ENCODE measurements at places on chromosomes 7 and 10.

DNA sequence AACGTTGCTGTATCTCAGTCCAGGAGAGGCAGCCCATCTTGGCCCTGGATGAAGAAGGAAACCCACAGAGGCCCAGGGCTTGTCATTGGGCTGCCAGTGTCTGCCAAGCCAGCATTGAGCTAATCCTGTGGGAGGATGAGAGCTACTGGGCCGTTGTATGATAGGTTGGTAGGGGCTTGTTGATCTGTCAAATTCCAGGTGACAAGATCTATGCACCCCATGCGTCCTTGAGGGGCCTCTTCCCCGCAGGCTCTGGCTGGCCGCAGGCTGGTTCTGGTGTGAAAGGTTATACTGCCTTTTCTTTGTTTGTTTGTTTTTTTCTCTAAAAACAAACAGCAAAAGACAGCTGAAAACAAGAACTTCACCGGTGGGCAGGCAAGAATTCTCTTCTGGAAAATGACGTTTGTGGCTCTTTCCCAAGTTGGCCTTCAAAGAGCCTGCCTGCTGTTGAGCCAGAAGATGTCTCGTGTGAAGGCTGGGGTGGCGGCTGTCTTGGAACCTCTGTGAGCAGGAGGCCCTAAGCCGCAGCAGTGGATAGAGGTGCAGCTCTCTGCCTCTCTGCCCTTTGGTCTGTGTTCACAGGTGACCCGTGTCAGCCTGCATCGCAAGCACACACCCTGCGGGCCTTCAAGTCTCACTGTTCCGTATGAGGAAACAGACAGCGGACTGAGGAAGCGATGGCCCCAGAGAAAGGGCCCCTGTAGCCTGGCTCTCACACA is 23.3 kb downstream of the CYP17A1 start:
- DNase-seq = no peak

DNA sequence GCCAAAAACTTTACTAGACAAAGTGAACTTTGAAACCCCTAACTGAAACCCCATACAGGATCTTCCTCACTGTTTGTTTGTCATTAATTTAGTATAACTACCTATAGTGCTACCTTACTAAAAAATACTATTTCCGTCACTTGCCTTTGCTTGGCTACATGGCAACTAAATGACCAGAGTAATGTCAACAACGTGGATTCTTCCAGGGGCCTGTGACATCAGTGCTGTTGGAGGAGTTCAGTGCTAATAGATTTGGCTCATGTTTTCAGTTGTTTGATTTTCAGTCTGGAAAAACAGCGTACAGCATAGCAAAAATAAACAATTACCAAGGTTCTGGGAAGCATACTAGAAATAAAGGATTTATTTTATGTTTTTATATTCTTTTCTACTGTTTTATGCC is 3.0 kb upstream of the ASB15 start:
- no peak for DNase-seq

DNA sequence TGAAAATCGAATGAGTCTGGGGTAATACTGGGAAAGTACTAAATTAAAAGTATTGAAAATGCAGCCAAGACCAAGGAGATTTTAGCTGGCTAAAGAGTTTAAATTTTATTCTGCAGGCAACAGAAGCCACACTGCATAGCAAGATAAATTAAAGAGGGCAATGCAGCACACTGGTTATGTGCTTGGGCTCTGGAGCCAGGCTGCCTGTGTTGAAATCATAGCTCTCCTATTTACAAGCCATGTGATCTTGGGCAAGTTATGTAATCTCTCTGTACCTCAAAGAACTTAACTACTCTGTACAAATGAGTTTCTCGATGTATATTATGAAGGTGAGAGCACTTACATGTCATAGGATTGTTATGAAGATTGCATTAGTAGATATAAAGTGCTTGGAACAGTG is 9.9 kb downstream of the SLC25A13 start:
- DNase-seq = no peak

DNA sequence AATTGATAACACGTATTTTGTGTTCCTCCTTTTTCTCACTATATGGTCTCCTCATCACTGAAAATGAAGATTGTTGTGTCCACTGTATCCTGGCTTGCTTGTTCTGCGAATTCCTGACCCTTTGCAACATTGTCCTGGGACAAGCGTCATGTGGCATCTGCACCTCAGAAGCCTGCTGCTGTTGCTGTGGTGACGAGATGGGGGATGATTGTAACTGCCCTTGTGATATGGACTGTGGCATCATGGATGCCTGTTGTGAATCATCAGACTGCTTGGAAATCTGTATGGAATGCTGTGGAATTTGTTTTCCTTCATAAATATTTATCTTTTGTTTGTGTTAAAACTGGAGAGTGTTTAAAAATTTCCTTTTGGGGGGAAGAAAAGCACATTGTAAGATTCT is 93.7 kb downstream of the MDFIC start:
- no peak for DNase-seq

GRCh38 chr7:159108491-159108890 is 36.2 kb downstream of the VIPR2 start:
- DNase-seq = no peak

DNA sequence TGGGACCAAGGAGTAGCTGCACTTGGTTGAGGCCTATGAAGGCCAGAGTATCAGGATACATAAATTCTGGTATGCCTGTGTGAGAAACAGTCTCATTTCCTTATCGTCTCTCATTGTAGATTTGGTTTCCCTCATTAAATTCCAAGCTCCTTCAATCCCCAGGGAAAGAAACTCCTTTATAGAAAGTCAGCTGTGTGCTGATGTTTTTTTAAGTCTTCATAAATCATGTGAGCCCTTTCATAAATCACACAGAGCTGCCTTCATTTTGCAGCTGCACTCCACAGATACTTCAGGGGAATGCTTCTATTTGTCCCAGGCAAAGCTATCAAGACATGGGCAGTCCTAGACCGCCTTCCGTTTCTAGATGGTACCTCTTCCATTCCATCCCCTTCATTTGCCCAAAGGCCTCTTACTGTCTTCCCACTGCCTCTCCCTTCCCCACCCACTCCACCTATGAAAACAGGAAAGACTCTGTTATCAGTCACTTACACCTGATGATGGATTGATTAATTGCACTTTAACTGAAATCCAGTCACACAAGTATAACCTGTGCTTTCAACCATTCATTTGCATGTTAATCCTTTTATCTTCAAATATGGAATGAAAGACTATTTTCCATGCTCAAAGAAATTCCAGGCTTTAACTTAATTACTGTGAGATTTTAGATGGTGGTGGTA is 290.2 kb downstream of the C7orf25 start:
- no peak for DNase-seq

DNA sequence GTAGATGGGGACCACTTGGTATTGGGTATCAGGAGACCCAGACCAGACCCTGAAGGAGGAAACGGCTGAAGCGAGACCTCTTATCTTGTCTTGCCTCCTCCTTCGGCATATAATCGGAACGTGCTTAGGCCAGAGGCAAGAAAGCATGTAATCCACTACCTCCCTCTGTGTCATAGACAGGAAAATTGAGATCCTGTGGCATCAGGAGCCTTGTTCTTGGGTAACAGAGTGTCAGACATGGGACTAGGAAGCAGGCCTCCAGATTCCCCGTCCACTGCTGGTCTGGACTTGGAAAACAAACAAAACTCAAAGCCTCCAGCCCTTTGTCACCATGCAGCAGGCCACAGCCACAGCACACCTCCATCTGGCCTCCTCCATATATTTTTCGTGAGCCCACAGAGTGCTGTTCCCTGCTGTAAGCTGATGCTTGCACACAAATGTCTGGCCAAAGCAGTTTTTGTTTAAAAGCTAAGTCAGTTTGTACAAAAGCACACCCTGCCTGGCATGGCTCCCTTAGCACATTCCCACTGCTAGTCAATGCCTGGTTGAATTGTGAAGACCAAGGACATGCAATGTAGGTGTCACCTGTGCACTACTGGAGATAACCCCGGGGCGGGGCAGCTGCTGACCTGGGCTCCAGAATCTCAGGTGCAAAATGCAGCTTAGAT is 510.9 kb downstream of the RPS24 start:
- no peak for DNase-seq

DNA sequence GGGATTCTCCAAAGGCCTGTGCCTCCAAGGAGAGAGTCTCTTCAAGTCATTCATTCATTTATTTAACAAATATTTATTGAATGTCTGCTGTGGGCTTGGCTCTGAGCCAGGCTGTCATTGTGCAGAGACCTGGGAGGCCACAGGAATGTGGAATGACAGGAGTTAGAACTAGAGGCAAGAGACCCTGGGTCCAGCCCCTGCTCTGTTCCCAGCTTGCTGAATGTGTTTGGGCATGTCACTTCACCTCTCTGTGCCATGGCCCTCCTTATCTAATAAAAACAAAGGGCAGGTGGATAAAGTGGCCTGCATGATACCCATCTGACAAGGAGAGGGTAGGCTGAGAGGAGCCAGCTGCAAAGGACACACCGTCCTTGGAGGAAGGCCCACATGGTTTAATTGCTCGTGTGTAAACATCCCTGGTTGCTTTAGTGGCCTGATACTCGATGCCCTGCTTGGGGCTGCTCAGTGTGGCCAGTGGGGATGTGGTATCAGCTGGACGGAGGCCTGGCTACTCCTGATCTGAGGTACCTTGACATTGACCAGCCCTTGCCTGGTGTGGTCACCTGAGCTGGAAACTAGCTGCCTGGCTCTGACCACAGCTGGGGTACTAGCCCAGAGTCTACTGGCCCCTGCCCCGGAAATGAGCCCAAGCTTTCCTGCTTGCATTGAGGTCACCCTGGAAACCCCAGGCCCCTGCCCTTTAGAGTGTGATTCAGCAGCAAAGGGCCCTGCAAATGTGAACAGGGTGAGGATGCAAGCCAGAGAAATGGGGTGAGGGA is 116.2 kb downstream of the CDH23 start:
- DNase-seq = no peak

DNA sequence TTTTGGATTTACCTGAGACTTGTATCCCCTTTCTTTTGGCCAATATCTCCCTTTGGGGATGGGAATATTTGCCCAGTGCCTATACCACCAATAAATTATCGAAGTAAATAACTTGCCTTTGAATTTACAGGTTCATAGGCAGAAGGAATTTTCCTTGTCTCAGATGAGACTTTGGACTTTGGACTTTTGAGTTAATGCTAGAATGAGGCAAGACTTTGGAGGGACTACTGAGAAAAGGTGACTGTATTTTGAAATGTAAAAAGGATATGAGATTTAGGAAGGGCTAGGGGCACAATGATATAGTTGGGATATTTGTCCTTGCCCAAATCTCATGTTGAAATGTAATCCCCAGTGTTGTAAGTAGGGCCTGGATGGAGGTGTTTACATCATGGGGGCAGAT is 384.5 kb upstream of the GHITM start:
- no peak for DNase-seq

DNA sequence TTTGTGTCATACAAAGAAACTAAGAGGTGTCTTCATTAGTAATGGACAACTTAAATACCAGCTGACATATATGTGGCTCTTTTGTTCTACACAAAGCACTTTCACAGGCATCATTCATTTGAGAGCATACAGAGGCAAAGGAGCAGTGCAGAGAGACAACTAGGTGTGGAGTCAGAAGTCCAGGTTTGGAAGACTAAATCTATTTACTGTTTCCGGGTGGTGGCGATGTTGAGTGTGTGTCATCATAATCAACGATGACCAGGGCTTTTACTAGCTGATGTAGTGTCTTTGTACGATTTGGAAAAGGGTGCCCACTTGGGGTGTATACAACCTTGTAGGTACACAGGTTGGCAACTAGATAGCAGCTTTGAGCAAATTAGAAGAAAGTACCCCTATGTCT is 195.5 kb upstream of the CCDC6 start:
- no peak for DNase-seq

DNA sequence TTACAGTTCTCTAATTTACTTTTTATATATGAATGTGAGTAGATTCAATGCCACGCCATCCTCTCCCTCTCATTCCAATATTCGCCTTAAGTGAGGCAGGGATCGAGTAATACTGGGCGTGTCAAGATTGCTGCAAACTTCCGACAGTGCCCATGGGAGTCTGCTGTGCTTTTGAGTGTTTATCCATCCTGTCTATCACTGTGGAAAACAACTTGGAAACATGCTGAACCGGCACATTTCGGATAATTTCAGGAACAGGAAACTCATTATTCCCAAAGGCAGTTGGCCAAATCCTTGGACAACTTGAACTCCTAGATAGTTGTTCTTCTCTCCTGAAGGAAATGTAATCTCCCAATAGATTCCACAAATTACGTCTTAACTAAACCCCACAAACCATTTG is 28.5 kb downstream of the PIP4K2A start:
- no peak for DNase-seq

- DNase-seq = no peak
These were observed 307.6 kb upstream of the SEMA3A start for GRCh38 chr7:84502239-84502638.

GRCh38 chr7:29955799-29956486 is 33.7 kb downstream of the SCRN1 start:
- peak; percentile 20 for DNase-seq

DNA sequence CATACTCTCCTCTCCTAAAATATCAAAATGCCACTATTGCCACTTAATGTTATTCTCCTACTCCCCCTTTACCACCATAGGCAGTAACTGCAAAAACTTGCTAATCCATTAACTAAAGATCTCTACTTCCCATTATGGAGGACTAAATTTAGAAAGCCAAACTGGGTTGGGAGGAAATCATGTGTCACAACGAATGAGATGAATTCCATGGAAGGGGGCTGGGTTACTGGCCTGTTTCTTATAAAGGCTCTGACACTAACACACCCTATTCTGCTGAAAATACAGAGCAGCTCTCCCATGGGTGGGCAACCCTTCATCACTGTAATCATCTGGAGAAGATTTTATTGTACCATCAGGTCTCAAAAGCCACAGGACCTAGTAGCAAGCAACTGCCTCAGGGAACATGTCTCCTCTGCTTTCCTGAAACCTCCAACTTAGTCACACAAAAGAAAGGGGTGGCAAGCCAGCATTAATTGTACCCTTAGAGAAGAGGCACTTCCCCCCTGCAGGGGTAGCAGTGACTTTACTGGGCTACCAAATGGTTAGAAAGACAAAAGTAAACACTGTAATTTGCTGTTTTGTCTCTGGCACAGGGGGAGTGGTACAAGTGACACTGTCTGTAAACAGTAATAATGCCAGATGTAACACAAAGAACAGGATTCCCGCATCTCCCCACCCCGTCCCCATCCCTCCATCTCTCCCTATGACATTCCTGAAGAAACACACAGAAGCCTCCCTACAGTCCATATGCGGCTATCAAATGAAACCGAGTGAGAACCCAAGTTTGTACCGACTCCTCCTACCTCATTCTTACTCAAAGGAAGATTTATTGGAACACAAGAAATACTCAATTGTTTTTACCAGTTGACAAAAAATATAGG is 81.6 kb downstream of the ARMH3 start:
- DNase-seq = peak; percentile 21

GRCh38 chr10:118642228-118642627 is 46.8 kb upstream of the PRLHR start:
- DNase-seq = no peak

- no peak for DNase-seq
These were observed 33.2 kb downstream of the SPAM1 start for GRCh38 chr7:123958186-123958703.

DNA sequence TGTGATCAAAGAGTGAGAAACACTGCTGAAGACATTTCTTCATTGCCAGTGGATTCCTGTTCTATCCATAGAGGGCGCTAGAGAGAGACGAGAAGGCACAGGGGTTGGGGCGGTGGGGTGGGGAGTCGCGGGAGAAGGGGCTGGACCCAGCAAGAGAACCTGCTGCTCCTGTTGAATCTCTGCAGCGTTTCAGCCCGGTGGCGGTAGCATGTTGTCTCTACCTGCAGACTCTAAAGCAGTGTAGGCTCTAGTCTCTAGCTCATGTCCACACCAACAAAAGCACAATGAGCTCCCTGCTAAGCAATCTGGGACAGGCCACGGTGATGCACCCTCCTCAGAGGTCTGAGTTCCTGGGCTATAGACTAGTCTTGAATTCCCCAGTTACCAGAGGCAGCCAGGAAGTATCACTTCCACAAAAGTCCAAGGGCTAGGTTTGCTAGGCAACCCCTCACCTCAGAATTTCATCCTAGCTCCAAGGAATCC is 167.7 kb downstream of the DGKB start:
- no peak for DNase-seq
